ENCODE measurements at places on chromosomes 4 and X. TPM values are rescaled to one million over a fixed set of nuclear protein-coding genes. Genes with fewer than 3 reads are reported as not detected.

- H3K4me1 ChIP-seq = no peaks in the 10 kb centered on the region
- H3K27ac ChIP-seq = no peak overlapping the region
- H3K36me3 ChIP-seq = no peaks in the 10 kb centered on the region
Observed at GRCh38 chr4:106062452-106062875, 167.2 kb downstream of the NPNT start.

DNA sequence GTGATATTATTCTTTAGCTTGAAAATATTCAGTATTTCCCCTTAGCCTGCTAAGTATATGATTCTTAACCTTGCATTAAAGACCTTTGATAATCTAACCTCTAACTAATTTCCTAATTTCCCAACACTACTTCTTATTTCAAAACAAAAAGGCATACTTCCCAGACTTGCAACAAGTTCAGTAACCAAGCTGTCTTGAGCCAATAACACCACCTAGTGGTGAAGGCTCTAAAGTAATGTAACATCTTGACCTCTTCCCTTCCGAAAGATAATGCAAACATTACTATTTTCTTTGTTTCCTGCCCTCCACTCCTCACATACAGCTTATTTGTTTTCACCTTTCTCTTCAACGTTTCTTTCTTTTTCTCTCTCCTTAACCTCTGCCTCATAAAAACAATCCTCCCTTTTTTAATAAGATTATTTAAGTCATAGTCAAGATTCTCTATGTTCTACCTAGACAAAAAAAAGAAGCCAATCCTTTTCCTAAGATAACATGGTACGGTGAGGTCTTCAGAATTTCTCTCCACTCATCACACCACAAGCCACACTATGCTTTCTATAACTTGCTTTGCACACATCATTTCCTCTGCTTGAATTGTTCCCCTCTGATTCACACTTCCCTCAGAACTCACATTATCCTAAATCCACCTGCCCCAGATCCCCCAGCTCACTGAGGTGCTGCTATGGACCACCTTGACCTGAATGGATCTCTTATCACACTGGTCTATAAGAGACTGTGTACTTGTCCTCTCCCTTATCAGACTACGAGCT is 3.5 kb downstream of the FAT1 start:
- no peak overlapping the region for H3K27ac ChIP-seq
- peaks cover 11% of the 10 kb centered on the region for H3K27me3 ChIP-seq
- no peak overlapping the region for H3K4me3 ChIP-seq
- no peak for DNase-seq
- peaks cover 7% of the 10 kb centered on the region for H3K4me1 ChIP-seq

DNA sequence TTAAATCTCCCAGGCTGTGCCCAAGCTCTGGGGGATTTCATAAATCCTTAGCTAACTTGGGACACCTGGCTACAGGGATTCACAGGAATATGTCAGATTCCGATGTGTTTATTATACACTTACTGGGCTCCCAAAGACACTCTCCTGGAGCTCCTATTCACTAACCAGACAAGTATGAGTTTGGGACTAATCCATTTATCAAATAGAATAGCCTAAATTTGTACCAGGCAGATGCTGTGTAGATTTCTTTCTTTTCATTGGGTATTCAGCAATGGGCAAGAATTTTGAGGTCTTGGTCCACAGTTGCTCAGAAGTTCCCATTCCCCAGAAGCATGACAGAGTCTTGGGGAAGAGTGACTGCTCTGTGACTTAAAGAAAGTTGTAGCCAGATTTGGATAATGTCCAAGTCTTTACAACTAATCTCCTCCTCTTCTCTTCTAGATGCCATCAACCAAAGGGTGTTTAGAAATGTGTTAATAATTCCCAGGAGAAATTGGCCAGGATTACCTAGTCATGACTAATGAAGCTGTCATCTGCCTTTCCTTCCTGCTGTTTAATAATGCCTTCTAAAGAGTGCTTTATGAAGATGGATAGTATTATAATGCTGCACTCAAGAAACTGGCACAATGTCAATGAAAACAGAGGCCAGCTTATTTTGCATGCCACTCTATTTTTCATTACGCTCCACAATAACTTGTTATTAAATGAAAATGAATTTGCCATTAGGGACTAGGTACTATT is 120.9 kb downstream of the CHIC2 start:
- H3K36me3 ChIP-seq = no peaks in the 10 kb centered on the region
- H3K4me1 ChIP-seq = no peaks in the 10 kb centered on the region
- H3K4me3 ChIP-seq = no peak overlapping the region
- DNase-seq = no peak

DNA sequence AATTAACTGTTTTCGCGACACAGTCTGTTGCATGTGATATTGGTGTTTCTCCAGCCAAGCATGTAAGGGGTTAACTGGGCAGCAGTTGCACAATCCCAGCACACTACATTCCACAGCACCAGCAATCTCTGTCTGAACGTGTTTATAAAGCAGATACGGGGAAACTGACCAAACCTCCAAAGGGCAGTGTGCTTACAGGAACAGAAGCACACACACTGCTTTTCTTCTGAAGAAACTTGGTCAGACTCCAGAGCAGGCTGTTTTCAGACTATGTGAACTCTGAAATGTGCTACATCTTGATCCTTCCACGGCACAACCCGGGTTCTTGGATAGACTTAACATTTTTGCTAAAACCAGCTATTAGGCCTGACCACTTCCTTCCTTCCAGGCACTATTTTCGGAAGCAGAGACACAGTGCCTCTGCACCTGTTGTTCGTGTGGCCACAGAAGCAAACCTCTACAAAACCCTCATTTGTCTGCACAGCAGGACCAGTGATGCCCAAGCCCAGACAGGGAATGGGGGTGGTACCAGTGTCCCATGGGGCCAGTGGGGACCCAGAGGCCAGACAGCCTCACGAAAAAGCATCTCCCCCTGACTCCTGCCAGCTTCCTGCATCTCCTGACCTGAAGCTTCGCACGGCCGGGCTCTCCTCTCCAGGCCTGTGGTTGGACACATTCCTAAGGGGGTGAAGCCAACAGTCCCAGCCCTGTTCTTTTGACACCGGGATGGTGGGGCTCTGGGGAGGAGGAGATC is 90.1 kb downstream of the IRF2 start:
- no peak overlapping the region for H3K4me3 ChIP-seq
- peaks cover 24% of the 10 kb centered on the region for H3K36me3 ChIP-seq
- peaks cover 51% of the 10 kb centered on the region for H3K4me1 ChIP-seq
- H3K27me3 ChIP-seq = no peaks in the 10 kb centered on the region
- H3K27ac ChIP-seq = peak overlapping the region; percentile 71

Gene NDST3
- total RNA-seq = 0.04 TPM

- H3K4me1 ChIP-seq = peaks cover 10% of the 10 kb centered on the region
- H3K27ac ChIP-seq = no peak overlapping the region
- H3K36me3 ChIP-seq = no peaks in the 10 kb centered on the region
- H3K4me3 ChIP-seq = no peak overlapping the region
- no peaks in the 10 kb centered on the region for H3K27me3 ChIP-seq
Observed at GRCh38 chr4:123977641-123978081, 581.1 kb downstream of the SPRY1 start.

DNA sequence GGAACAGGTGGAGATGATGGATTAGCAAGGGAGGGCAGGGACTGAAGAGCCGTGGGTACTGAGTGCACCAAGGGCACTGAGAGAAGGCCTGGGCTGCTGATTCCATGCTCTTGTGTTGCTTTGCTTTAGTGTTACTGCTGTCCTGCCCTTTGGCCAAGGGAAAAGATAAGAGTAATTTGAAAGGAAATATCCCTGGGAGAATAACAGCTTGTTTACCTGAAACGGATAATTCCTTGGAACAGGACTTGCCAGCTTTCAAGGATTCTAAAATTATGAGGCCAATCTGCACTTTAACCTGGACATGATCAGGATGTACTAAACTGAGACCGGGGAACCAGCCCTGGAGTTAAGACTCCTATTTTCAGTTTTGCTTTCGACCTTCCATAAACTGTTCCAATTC is 20.4 kb downstream of the FAM9C start:
- no peaks in the 10 kb centered on the region for H3K36me3 ChIP-seq
- no peak overlapping the region for H3K4me3 ChIP-seq
- DNase-seq = no peak
- H3K27ac ChIP-seq = no peak overlapping the region

- H3K27ac ChIP-seq = no peak overlapping the region
- no peaks in the 10 kb centered on the region for H3K27me3 ChIP-seq
- no peaks in the 10 kb centered on the region for H3K4me1 ChIP-seq
- no peak overlapping the region for H3K4me3 ChIP-seq
- no peaks in the 10 kb centered on the region for H3K36me3 ChIP-seq
Observed at GRCh38 chr4:156569535-156569934, 402.1 kb downstream of the PDGFC start.

DNA sequence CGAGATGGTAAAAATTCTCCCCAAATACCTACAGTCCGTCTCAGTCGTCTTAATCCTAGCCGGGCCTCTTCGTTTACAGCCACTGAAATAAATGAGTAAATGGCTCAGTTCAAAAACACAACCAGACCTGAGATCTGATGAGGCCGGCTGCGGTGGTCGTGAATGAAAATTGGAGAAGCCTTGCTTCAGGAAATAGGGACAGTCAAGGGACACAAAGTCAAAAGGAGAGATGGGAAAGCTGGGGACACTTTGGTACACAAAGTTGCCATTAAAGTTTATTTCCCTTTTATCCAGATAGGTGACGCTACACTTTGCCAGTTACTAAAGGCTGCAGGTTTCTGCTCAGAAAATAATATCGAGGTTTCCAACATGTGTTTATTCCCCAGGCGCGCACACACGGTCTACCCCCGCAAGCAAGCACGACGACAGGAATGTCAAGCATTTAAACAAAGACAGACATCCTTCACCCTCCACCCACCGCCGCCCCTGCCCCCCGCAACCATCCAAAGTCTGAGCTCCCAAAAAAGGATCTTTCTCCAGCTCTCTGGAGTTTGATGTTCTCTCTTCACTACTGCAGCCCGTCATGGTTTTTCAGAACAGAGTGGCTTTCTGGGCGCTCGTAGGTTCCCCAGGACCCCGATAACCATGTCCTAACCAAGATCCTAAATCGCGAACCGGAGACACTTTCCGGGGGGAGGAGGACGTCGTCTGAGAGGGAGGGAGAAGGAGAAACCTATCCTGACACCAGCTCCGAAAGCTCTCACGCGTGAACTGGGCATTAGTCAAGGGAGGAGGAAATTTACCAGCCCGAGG is 1.3 kb upstream of the PCDH7 start:
- H3K4me1 ChIP-seq = peaks cover 19% of the 10 kb centered on the region
- peak; percentile 82 for DNase-seq
- peak overlapping the region; percentile 96 for H3K27ac ChIP-seq
- H3K4me3 ChIP-seq = peak overlapping the region; percentile 89
- peaks cover 38% of the 10 kb centered on the region for H3K27me3 ChIP-seq

DNA sequence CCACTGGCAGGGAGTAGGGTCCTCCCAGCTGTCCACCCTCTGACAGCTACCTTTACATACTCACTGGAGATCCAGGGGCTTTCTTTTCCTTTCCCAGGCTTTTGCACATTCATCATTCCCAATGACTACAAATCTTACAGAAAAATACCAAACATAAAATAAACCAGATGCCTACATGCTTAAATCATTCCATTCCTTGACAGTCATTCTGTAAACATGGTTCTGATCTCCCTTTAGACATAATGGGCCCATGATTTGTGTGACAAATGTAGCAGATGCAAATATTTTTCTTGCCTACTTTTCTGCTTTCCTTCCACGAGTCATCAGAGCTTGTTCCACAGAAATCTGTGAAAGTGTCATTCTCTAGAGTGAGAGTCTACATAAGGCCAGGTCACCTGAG is 207.0 kb downstream of the IDS start:
- H3K4me1 ChIP-seq = no peaks in the 10 kb centered on the region
- H3K27ac ChIP-seq = no peak overlapping the region
- no peaks in the 10 kb centered on the region for H3K36me3 ChIP-seq
- H3K27me3 ChIP-seq = peaks cover 3% of the 10 kb centered on the region
- no peak for DNase-seq
- H3K4me3 ChIP-seq = no peak overlapping the region

DNA sequence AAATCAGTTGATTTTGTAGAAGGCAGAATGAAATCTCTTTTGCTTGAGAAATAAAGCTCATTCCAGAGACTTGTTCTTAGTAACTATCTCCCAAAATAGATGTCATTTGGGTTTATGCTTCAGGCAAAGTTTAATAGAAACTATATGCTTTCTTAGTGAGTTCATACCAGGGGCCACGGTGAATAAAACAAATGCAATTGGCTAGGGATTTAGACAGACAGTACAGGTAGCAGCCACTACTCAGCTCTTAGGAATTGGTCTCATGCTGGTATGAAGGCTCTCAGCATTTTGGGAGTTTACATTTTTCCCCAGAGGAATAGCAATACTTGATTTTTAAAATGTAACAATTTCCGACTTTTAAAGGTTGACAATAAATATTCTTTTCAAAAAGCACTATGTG is 27.0 kb downstream of the GYPA start:
- no peaks in the 10 kb centered on the region for H3K4me1 ChIP-seq
- no peak overlapping the region for H3K4me3 ChIP-seq
- no peak overlapping the region for H3K27ac ChIP-seq
- no peaks in the 10 kb centered on the region for H3K36me3 ChIP-seq

Gene HEPH
- total RNA-seq = 6.3 TPM

- H3K4me1 ChIP-seq = peaks cover 2% of the 10 kb centered on the region
- no peak for DNase-seq
- H3K27ac ChIP-seq = no peak overlapping the region
- no peak overlapping the region for H3K4me3 ChIP-seq
Observed at GRCh38 chr4:100588076-100588475, 70.3 kb upstream of the EMCN start.

DNA sequence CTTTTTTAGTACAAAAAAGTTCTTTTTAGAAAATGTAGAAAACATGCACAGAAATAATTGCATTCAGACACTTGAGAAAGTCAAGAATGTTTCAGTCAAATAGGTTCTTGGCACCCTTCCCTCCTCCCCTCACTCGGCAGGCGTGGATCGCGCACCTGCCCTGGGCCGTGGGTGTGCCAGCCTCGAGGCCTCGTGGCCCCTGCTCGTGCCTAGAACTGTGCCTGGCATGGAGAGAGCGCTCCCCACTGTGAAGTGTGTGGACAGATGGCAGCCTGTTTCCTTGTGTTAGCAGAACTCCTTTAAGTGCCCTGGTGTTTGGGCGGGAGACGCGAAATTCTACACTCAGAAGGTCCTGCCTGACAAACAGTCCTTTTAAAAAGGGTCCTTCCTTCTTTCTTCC is 14.7 kb downstream of the RGS12 start:
- no peak overlapping the region for H3K4me3 ChIP-seq
- peaks cover 43% of the 10 kb centered on the region for H3K4me1 ChIP-seq
- no peaks in the 10 kb centered on the region for H3K27me3 ChIP-seq
- no peak for DNase-seq

DNA sequence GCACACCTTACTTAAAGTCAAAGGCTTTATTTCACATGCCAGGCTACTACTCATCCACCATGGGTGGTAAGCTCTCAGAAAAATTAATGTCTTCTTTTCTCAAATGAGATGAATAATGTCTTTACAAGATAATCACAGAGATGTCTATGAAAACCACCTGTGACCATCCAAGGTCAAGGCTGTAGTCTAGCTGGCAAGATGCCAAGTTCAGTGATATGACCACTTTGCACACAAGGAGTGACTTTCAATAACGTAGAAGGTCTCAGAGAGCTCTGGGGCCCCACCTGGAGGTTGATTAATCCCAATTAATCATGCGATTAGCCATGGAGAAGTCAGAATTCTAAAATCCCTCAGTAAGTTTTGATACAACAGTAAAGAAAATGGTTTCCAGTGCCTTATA is 20.5 kb downstream of the ANOS1 start:
- no peak overlapping the region for H3K4me3 ChIP-seq
- no peaks in the 10 kb centered on the region for H3K36me3 ChIP-seq
- DNase-seq = no peak
- H3K27me3 ChIP-seq = peaks cover 14% of the 10 kb centered on the region

Gene TNIP3
- total RNA-seq = 0.04 TPM

GRCh38 chr4:173181848-173182247 is 13.2 kb downstream of the GALNT7 start:
- H3K4me1 ChIP-seq = peaks cover 3% of the 10 kb centered on the region
- no peak overlapping the region for H3K27ac ChIP-seq
- no peaks in the 10 kb centered on the region for H3K27me3 ChIP-seq
